ENCODE measurements at places on chromosomes 2 and 18. TPM values are rescaled to one million over a fixed set of nuclear protein-coding genes. Genes with fewer than 3 reads are reported as not detected.

GRCh38 chr2:181741756-181742155 is 61.4 kb upstream of the NEUROD1 start:
- no peak for DNase-seq

- no peak for DNase-seq
Measured at GRCh38 chr18:57738078-57738477, 65.0 kb downstream of the ATP8B1 start.

DNA sequence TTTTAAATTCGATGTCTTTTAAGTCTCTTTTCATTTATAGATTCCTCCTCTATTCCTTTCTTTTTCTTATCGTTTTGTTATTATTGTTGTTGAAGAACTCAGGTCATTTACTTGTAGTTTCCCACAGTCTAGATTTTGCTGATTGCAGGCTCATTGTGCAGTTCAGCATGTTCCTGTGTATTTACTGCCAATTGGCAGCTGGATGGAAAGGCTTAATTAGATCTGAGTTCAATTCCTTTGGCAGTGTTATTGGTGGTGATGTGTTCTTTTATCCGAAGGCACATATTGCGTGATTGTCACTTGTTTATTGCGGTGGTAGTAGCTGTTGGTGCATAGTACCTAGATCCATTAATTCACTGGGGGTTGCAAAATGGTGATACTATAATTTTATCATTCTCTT is 180.7 kb downstream of the BABAM2 start:
- no peak for DNase-seq

DNA sequence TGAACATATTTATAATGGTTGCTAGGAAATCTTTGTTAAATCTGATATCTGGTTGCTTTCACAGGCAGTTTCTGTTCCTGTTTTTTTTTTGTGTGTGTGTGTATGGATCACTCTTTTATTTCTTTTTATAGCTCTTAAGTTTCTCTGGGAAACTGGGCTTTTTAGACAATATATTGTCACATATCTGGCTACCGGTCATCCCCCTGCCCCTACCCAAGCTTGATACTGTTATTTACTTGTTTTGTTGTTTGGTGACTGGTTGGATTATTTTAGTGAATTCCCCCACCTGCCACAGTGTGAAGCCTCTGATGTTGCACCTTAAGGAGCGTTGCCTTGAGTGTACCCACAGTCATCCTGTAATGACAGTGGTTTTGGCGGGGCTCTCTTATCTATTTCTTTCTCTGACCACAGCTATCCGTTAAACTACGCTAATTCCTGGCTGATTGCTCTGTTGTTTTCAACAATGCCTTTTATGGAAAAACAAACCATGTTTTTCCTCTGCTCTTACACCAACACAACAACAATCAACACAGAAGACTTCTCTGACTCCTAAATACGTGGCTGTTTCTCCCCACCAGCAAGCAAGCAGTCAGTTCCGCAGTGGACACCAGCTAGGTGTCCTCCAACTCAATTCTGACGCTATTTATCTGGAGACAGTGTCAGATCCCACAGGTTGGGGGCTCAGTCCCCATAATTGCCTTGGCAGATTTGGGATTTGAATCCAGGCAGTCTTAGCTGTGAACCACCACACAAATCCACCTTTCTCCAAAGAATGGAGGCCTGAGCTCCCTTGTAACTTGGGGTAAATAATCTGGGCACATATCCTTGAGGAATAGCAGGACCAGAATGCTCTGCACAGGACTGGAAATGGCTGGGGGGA is 10.9 kb downstream of the GNLY start:
- no peak for DNase-seq

DNA sequence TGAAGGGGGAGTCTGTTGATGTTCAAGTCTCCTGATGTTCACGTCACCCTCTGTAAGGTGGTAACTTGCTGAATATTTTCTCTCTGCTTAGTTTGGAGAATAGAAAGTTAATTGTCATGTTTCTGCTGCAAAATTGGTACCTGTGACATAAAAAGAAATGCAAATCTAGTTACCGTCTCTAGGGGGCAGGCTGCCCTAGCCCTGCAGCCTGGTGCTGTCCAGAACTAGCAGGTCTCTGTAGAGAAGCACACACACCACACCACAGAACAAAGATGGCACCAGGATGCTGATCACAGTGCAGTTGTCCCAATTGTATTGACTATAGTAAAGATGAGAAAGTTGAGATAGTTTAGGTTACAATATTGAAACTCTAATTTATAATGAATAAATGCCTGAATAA is 47.0 kb downstream of the SLC9A4 start:
- no peak for DNase-seq

The REG3G gene
- not detected for polyA plus RNA-seq

The RIT2 gene
- not detected for polyA plus RNA-seq

- DNase-seq, result peak; percentile 76
Measured at GRCh38 chr2:230824406-230824978, 40.2 kb upstream of the ITM2C start.

DNA sequence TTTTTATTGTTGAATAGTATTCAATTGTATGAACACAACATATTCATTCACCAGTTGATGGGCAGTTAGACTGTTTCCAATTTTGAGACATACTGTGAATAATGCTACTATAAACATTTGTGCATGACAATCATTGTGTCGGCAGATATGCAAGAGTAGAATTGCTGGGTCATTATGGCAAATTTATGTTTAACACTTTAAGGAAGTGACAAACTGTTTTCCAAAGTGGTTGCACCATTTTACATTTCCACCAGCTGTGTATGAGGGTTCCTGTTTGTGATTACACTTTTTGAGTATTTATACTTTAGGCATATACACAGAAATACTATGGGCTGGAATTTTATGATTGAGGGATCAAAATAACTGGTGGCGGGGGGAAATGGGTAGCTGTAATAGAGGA is 61.2 kb downstream of the MAP4K3 start:
- no peak for DNase-seq

The C1QL2 gene
- polyA plus RNA-seq, result not detected

DNA sequence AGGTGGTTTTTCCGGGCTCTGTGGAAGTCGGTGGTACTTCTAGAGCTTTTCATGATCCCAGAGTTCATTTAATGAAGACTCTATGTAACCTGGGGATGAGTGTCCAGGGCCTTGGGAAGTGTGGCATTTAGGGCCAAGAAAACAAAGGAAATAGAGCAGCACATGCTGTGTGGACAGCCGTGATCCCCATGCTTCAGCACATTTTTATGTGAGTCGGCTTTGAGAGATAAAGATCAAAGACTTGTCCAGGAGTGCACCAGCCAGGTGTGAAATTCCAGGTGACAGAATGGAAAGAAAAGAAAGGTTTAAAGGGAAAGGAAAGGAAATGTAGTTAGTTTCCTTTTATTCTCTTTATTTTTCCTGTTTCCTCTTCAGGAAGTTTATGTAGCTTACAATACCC is 258.0 kb upstream of the NRP2 start:
- no peak for DNase-seq

- DNase-seq, result no peak
Measured at GRCh38 chr18:34936772-34937171, 104.4 kb upstream of the MAPRE2 start.

The GKN1 gene
- not detected for polyA plus RNA-seq

DNA sequence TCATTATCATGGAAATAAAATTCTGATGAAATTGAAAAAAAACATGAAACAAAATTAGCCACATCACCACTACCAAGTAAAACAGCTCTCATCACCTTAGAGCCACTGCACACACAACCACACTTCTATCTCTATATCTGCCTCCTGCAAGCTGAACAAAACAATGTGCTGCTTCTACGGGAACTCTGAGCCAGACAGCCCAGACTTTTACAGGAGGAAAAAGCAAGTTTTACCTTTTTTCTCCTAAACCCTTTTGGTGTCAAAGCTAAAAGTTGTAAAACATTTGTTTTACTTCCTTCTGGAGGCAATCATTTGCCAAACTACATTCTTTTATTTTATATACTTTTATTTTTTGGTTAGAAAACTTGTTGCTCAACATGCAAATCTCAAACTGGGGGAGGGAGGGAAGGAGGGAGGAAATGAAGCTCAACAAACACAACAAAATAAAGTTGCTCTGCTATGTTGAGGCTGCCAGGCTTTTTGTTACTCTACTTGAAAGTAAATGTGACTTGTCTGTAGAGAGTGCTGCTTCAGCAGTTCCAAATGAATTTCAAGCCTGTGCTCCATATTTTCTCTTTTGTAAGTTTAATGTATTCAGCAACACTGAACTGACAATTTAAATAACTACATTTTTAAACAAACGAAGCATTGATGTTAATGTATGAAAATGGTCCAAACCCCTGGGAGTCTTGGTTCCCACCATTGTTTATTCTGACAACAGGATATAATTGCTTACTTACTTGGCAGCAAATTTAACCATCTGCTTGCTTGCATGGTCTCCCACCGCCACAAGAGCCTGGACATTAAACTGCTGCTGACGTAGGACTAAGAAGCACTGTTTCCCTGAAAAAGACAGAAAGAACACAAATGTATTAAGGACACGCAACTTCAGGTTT is 24.5 kb downstream of the DARS1 start:
- peak; percentile 40 for DNase-seq

DNA sequence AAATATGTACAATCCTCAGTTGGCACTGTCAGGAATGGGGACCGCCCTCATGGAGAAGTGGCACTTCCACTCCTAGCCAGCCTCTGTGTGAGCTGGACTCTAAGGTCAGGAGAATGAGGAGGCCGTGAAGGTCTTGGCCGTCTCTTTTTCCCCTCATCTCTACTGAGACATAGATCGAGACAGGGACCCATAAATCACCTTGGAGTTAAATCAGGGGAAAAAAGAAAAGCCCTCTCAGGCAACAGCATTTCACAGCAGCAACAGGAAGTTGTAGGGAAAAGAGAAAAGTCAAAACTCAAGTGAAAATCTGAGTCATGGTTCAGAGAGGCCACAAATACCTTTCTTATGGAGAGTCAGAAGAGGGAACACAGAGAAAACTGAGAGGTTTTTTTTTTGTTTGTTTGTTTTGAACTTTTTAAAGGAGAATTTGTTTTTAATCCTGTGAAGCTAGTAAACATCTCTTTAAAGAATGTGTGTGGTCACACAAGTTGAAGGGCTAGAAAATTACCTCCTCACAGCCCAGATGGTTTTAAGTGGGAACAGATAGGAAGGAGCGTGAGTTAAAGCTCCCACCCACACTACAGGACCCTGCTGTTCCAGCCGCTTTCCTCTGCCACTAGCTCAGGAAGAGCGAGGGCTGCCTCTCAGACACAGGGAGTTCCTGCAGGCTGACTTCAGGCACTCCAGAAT is 30.6 kb upstream of the CYP1B1 start:
- peak; percentile 65 for DNase-seq

- peak; percentile 58 for DNase-seq
Measured at GRCh38 chr2:190646780-190647522, 1.9 kb upstream of the NAB1 start.

Data from muscle of back (tissue), 13 donors.